Aortic smooth muscle cell (primary cell): ENCODE measurements at places on chromosomes 4 and X. TPM values are rescaled to one million over a fixed set of nuclear protein-coding genes. Genes with fewer than 3 reads are reported as not detected.

Gene HTN3
- not detected in 2 replicates for total RNA-seq

Gene ZGRF1
- 7.5 and 10.7 TPM in 2 replicates for total RNA-seq

Gene PIM2
- 2.7 and 3.3 TPM in 2 replicates for total RNA-seq

Gene MAGEE1
- 2.1 TPM in 2 replicates for total RNA-seq

Gene PLS3
- 647 and 974 TPM in 2 replicates for total RNA-seq

Gene GNRHR
- not detected in 2 replicates for total RNA-seq

Gene SLC34A2
- total RNA-seq, result not detected in 2 replicates

Gene REST
- 27.7 and 31.3 TPM in 2 replicates for total RNA-seq

Gene NLGN4X
- total RNA-seq, result 0.92 and 2.0 TPM in 2 replicates

Gene CT45A3
- not detected in 2 replicates for total RNA-seq

Gene PITX2
- not detected in 2 replicates for total RNA-seq

Gene ZDHHC9
- total RNA-seq, result 12.9 and 17.6 TPM in 2 replicates

Gene SNCA
- total RNA-seq, result 1.4 and 2.4 TPM in 2 replicates

Gene AR
- total RNA-seq, result 5.7 and 10.4 TPM in 2 replicates

Gene FHL1
- total RNA-seq, result 168 and 339 TPM in 2 replicates

Gene LDOC1
- total RNA-seq, result 5.9 and 8.8 TPM in 2 replicates

Gene HGFAC
- total RNA-seq, result not detected in 2 replicates

Gene NUP62CL
- total RNA-seq, result not detected in 2 replicates

Gene VEGFD
- 0.37 and 0.40 TPM in 2 replicates for total RNA-seq

Gene BMPR1B
- total RNA-seq, result 2.2 and 5.5 TPM in 2 replicates

Gene CLDN22
- total RNA-seq, result not detected in 2 replicates

Gene PPP4R3C
- total RNA-seq, result not detected in 2 replicates

Gene GAGE1
- not detected in 2 replicates for total RNA-seq

Gene F8A3
- 0.92 and 0.99 TPM in 2 replicates for total RNA-seq

Gene MAB21L2
- 3.5 and 5.3 TPM in 2 replicates for total RNA-seq
